ENCODE measurements at places on chromosomes 6 and 20.

DNA sequence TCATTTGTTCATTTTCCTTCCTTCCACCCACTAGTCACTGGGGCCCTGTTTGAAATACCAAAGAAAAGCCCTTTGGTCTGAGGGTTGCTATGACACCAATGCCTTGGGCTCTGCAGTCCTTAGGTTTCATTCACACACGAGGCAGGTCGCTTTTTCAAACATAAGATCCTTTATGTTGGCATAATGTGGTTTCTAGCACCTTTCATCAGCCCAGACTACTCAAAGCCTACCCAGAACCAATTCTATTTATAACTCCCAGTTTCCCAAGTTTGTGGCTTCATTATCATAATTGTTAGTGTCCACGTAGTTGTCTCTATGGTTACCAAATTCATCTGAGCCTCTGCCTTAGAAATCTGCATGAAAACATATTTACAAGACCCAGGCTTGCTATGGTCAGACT is 6.6 kb upstream of the TP53RK start:
- DNase-seq = no peak

DNA sequence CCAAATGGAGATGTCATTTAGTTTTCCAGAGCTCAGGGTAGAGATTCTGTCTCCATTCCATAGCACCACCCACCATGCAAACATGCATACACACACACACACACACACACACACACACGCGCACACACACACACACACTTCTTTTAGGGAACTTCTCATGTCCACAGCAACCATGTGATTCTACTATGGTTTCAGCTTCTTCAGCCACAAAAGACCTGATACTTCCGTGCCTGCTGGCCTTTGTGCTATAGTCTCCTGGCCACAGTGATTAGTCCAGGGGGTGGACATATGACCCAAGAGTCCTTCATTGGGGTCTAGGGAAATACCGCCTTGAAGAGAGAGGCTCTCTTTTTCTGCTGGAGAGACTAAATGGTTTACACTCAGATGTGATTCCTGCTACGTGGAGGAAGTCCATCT is 53.5 kb downstream of the CARMIL1 start:
- DNase-seq = no peak

- DNase-seq = no peak
Observed at GRCh38 chr20:21516180-21516567, 2.3 kb upstream of the NKX2-2 start.

GRCh38 chr6:137847748-137848147 is 19.3 kb upstream of the TNFAIP3 start:
- DNase-seq = no peak

DNA sequence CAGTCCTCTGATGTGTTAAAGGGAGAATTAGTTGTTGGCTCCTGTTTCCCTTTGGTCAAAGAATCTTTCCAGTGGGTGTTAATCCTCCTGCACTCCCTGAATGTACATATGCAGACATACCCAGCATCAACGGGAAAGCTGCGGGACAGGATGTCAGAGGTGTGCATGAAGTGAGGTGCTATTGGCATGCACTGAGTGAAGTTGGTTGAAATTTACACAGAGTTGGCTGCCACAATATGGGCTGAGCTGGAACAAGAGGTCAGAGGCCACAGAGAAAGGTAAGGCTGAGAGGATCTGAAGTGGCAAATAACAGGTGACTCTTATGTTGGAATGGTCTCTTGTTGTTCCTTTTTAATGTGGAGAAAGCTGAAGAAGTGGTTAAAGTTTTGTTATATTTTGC is 82.7 kb upstream of the AKIRIN2 start:
- no peak for DNase-seq

- DNase-seq = no peak
Observed at GRCh38 chr6:138689849-138690248, 83.7 kb upstream of the CCDC28A start.

DNA sequence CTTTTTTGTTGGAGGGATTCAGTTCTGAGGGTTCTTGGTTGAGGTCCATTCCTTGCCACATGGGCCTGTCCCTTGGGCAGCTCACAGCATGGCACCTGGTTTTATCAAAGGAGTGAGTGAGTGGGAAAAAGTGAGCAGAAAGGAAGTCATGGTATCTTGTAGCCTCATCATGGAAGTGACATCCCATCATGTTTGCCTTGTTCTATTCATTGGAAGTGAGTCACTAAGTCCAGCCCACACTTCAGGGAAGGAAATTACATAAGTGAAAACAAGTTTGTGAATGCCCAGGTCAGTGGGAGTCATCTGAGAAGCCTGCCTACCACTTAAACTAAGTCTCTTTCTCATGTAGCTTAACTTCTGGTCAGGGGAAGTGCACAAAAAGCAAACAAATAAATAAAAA is 32.8 kb upstream of the ZNFX1 start:
- no peak for DNase-seq

DNA sequence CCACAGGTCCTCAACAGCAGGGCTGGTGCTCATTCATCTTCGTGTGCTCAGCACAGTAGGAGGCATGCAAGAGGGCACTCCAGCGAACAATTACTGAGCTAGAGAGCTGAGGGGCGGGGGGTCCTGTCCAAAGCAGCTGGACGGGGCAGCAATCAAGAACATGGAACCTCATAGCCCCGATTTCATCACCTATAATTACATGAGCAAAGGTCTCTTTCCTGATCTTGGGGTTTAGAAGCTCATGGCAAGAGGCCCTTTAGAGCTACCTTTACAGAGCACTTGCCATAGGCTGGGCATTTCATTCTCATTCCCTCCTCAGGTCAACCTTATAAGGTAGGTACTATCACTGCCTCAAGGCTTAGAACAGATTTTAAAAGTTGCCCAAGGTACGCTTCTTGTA is 10.4 kb downstream of the MOCS1 start:
- no peak for DNase-seq

GRCh38 chr6:32641122-32641521 is 3.9 kb downstream of the HLA-DQA1 start:
- DNase-seq = no peak

- no peak for DNase-seq
Observed at GRCh38 chr6:135008072-135008940, 46.3 kb downstream of the HBS1L start.

DNA sequence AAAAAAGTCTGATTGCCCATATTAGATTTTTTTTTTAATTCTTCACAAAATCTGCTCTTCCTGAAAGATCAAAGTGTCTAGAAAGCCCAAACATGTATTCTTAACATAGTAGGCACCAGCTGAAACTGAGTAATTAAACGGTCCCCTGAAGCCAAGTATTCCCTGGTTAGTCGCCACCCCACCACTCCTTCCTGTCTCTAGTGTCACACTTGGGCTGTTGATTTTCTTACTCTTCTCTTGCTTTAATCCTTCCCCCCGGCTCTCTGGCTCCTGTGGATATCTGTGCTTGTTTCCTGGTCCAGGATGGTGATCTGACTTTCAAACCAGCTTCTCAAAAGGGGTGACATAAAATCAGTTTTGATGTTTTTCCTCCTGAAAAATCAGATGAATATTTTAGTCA is 162.9 kb downstream of the QKI start:
- no peak for DNase-seq

DNA sequence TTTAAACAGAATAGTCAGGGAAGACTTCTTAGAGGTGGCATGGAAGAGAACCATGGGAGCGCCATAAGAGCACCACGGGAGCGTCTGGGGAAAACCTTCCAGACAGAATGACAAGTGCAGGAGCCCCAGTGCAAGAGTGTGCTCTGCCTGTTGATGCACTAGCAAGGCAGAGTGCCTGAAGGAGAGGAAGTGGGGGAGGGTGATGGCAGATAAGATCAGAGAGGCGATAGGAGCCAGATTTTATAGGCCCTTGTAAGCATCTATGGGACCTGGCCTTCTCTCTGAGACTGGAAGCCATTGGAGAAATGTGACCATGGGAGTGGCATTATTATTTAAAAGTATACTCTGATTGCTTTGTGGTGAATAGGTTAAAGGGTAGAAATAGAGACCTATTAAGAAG is 13.1 kb downstream of the FUCA2 start:
- no peak for DNase-seq
